Dorsolateral prefrontal cortex (tissue), 122 donors: ENCODE measurements at places on chromosomes 11 and 22.
A peak's percentile ranks its signal among the peaks of the same experiment; 100 is the strongest.

DNA sequence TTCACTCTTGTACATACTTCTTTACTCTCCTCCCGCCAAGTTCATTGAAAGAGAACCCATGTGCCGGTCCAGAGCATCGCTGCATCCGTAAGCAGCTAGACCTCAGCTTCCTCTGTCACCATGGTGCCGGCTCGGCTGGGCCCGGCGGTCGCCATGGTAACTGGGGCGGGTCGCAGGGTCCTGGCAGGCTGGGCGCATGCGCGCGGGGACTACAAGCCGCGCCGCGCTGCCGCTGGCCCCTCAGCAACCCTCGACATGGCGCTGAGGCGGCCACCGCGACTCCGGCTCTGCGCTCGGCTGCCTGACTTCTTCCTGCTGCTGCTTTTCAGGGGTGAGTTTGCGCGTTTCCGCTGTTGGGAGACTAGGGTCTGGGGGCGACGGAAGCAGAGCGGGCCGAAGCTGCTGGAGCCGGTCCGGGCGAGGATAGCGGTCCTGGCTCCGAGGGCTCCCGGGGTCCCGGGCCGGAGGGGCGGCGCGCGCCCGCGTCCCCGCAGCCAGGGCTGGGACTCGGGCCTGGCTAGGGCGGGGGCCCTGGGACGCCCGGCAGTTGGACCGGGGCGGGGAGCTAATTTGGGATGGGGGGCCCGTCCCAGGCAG, at the start of gene JAM3:
TSS of gene JAM3 (plus strand) at position 244 of the 597 bp plus-strand sequence. CDS start at position 256, 12 bp downstream.
- peak; percentile 97 for DNase-seq

DNA sequence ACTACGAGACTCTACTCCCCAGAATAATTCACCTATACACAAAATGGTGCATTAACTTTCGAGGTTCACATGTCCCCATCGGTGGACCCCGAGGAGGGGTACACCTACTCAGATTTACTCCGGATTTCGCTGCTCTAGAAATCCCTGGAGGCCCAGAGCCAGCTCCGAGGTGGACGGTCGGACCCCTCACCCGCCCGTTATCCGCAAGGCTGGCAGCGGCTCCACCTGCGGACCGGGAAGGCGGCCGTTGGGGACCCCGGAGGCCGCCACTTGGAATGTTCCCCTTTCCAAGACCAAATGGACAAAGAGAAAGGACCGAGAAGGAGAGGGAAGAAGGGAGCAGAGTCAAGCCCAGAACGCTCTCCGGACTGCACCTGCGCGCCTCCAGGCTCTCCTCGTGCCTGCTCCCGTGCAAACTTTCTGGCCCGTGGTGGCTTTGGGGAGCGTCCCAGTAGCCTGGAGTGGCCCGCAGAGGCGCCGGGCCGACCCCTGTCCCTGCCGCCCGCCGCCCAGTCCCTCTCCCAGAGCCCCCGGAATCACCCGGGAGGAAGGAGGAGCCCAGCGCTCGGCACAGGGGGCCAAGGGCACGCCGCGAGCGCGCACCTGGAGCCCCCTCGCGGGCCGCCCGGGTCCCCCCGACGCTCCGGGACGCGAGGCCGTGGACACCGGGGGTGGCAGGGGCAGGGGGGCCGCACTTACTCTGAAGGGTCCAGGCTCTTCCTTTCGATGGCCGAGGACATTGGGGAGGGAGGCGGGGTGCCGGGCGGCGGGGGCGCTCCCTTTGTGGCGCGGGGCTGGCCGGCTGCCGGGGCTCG, 23.0 kb downstream of the LMO2 start:
- DNase-seq, result no peak

GRCh38 chr22:50477923-50478322, 3.1 kb upstream of the SBF1 start:
- DNase-seq, result no peak

GRCh38 chr11:64316672-64317324, 561 bp downstream of the TRMT112 start:
- no peak for DNase-seq

DNA sequence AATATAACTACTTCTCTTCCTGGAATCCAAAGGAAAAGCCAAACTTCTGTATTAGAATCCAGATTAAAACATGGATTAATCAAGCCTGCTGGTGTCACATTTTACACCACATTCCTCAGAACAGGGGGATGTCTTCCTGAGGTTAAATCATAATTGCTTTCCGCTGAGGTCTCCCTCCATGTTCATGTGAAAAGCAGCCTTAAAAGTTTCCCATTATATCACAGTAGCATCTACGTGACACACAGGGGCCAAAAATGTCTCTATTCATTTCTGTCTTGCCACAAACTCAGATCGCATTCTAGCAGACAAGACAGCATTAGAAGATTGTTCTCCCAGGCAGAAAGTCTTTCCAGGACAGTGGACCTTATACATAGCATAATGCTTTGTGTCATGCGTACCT, 788.7 kb downstream of the OPCML start:
- DNase-seq, result no peak

GRCh38 chr22:25698978-25699377, 43.0 kb upstream of the MYO18B start:
- no peak for DNase-seq

GRCh38 chr11:82733444-82734119, at the start of gene FAM181B:
FAM181B (minus strand) TSS chr11:82733864; CDS start chr11:82733729, 135 bp downstream.
- DNase-seq, result peak; percentile 79

DNA sequence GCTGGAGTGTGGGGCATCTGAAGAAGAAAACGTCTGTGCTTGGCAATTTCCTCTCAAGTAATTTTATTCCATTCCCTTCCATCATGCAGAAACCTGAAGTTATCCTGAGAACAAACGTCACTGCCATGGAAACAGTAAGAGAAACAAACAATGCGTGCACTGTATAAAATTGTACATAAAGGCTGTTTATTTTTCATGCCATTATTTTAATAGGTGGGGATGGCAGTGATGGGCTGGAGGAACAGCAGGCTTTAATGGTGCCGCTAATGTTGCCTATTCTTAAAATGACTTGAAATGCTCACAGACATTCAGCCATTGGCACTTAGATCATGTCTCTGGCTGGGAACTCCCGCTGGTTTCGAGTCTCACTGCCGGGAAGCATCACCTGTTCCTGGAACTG, 7.5 kb upstream of the SEZ6L start:
- DNase-seq, result no peak

- DNase-seq, result no peak
Observed at GRCh38 chr11:78100676-78101472, 21.2 kb upstream of the NDUFC2 start.

DNA sequence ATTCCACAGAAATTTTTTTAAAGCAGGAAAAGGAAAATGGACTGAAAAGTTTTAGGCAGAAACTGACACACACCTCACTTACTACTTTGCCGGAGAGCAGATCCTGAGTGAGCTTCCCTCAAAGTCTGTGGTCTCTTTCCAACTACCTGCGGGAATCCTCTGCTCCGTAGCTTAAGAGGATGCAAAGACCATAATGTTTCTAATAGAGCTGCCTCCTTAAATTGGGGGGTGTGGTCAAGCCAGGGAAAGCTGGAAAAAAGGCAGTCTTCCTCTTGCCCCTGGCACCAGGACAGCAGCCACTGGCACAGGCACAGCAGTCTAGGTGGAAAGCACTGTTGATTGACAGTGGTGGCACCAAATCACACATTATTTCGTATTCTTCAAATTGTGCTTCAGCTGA, at the start of gene ETS1:
TSS of gene ETS1 (minus strand) at position 144 of the 400 bp plus-strand sequence. CDS start 14,428 bp downstream, outside the sequence.
- no peak for DNase-seq

DNA sequence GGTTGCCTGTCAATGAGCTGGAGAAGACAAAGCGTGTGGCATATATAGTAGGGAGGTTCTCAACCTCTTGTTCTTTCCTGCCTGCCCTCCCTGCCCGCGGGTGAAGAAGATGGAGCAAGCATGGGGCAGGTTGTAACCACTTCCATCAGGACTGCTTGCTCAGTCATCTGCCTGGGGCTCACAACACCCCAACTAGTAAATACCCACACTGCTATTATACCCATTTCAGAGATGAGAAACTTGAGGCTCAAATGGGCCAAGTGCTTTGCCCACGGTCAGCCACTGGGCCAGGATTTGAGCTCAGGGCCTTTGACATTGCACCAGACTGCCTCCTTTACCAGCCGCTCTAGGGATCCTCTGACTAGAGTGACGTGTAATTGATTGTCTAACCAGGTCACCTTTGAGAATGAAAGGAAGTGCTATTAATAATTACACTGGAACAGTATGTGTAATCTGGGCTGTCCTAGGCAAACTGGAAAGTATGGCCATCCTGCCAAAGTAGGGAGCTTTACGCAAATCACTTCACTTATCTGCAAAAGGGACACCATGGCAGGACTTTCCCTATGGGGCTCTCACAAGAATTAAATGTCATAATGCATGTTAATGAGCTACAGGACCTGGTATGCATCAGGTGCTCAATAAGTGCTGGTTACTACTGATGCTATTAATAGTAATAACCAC, 2.8 kb upstream of the CDC42EP1 start:
- DNase-seq, result no peak

GRCh38 chr11:76208438-76209374, 2.4 kb upstream of the WNT11 start:
- peak; percentile 73 for DNase-seq

GRCh38 chr11:111123463-111124398, 121.8 kb upstream of the POU2AF2 start:
- DNase-seq, result peak; percentile 48

DNA sequence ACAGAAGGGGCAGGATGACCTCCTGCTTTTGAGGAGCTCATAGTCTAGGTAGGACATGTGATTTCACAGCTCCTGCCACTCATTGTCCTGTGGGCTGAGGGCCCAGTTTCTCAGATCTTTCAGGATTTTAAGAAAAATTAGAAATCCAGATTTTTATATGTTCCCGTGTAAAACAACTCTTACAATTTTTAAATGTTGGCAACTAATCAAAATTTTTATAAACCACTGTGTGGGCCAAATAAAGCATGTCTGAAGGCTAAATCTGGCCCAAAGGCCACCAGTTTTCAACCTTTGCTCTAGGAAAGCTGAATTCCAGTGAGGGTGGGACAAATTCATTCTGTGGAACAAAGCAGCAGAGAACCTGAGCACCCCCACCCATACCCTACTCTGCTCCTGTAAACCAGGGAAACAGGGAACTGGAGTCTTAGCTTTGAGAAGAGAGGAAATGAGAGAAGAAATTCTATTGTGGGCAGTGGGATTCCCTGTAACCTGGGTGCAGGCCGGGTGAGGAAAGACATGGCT, 20.6 kb downstream of the LRRC32 start:
- DNase-seq, result no peak

DNA sequence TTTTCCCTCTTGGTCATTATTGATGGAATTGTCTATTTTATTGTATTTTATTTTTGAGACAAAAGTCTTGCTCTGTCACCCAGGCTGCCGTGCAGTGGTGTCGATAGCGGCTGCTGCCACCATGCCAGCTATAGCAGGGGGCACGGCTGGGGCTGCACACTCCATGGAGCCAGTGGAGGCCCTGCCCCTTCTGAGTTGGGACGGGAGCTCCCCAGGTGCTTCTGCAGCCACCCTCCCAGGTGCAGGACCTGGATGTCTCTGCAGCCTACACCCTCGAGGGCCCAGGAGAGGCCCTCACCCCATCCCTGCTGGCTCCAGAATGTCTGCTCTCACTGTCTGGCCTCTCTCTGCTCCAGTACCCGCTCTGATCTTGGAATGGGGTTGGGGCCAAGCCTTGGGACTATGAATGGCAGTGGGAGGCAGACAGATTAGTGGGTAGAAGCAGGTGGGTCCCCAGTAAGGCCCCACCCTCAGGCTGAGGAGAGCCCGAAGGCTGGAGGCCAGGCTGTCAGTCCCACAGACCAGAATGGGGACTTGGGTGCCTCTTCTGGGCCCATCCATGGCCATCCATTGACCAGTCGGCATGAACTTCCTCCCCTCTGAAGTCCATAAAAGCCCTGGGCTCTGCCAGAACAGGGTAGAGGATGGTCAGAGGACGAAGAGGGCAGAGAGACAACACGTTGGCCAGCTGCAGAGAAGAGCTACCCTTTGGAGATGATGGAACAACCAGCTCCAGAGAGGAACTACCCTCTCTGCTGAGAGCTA, 49.6 kb upstream of the ATXN10 start:
- no peak for DNase-seq

DNA sequence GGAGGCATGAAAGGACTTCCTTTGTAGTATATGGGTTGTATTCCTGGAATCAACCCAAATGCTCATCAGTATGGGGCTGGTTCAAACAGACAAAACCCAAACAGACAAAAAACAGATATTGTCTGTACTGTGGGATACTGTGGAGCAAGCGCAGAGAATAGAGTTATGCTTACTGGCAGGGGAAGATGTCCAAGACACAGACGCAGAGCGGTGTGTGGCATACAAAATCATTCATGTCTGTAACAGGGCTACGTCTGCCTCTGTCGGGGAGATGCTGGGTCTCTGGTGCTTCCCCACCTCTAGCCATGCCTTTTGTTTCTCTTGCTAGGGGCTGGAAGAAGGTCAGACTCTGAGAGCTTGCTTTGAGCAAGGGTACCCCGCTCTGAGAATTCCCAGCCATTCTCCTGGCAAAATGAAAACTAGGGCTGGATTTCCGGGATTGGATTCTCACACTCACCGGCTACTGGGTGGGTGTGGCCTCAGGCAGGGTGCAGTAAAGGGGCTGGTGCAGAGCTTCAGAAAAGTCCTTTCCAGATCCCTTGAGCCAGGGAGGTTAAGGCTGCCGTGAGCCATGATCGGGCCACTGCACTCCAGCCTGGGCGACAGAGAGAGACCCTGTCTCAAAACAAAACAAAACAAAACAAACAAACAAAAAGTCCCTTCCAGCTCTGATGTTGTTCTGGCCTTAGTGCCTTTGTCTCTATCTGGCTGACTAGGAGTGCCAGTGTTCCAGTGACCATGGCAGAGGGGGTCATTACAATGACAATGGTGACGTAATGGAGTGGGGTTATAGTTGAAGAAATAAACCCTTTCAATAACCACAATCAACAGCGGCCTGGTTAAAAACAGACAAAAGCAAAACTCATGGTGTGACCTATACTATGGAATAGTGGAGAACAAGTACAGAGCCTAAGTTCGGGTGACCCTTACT, 2.9 kb upstream of the ABCC8 start:
- peak; percentile 46 for DNase-seq

- DNase-seq, result no peak
Observed at GRCh38 chr11:70210530-70210929, 7.4 kb downstream of the FADD start.

DNA sequence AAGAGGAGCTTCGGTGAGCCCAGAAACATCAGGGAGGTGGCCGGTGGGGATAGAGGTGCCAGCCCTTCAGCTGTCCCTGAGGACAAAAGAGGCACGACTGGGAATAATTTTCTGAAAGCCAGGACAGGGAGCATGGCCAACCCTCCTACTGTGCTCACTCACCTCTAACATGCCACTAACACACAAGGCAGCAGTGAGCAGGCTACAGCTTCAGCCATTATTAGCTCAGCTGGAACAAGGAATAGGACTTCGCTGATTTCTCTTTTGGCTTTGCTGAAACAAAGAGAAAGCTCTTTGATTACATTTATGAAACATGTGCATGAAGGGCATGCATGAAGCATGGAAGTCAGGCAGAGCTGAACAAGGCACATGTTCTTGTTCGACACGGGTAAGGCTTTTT, 12.1 kb upstream of the OR10A5 start:
- DNase-seq, result no peak

- DNase-seq, result peak; percentile 61
Observed at GRCh38 chr22:24728790-24729637, 45.5 kb downstream of the PIWIL3 start.
